Femur (tissue), 1 donor: ENCODE measurements at places on chromosomes 2 and 18.

- no peak for DNase-seq
Observed at GRCh38 chr2:44680983-44681531, 260.4 kb upstream of the SIX3 start.

GRCh38 chr2:65031341-65032018, 24.7 kb upstream of the CEP68 start:
- DNase-seq = no peak

DNA sequence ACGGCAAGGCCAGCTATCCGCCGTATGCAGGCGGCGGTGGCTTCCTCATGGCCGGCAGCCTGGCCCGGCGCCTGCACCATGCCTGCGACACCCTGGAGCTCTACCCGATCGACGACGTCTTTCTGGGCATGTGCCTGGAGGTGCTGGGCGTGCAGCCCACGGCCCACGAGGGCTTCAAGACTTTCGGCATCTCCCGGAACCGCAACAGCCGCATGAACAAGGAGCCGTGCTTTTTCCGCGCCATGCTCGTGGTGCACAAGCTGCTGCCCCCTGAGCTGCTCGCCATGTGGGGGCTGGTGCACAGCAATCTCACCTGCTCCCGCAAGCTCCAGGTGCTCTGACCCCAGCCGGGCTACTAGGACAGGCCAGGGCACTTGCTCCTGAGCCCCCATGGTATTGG, 3.1 kb downstream of the B3GNT7 start:
- DNase-seq = no peak

DNA sequence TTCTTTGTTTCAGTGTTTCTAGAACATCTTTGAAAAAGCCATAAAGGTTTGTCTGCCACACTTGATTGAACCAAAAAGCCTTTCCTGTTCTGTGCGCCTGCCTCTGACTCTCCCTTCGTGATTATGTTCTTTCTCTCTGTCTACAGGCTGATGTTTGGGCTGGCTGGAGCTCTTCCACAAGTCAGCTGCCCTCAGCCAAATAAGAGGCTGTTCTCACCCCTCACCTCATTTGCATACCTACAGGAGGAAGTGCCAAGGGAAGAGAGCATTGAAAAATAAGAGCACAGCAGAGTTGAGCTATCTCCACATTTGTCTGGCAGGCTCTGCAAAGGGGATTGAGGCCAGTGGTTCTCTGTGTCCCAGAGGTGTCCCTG, 15.8 kb downstream of the INPP5D start:
- DNase-seq = no peak

DNA sequence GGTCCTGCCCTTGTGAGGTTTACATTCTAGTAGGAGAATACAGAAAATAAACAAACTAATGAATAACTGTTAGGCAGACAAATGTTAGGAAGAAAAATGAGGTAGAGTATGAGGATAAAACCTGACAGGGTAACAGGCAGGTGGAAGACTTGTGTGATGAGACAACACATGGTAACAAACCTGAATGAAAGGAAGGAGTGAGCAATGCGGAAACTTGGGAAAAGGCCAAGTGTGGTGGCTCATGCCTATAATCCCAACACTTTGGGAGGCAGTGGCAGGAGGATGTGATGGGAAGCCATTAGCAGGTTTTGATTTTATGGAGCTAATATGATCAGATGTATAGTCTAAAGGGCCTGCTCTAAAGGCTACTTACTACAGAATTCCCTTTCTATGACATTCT, 74.2 kb downstream of the INO80D start:
- DNase-seq = no peak

- peak; percentile 9 for DNase-seq
Observed at GRCh38 chr2:230899287-230899686, 25.8 kb downstream of the GPR55 start.

DNA sequence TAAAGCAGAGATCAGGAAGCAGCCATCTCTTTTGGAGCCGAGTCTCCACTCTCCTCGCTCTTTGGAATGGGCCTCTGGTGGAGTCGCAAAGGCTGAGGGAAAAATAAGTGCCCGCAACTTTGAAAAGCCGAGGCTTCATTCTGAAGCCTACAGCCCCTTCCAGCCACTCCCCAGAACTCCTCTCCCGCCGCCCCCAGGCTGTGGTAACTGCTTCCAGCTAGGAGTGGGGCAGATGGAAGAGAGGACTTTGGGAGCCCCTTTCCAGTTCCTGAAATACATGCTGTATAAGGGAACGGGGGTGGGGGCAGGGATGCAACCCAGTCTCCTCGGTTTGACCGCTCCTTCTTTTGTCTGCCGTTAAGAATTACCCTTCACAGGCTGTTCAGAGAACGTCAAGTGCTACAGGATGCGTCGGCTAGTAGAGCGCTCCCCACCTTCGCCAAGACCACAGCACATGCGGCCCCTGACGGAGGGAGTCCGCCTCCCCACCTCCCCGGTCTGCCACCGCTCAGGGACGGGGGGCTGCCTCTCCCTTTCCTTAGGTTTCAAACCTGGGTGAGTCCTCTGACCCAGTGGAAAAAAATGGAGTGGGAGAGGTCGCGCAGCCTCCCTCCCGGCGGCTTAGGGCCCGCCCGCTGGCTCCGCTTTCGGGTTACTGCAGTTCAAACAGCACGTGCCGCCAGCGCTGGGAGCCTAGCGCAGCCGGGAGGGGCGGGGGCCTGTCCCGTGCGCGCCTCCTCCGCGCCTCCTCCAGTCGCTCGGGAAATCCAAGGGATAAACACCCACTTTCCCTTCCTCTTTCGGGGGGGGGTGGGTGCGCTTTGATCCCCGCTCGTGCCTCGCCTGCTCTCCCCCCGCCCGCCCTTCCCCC, 4.9 kb downstream of the CYP26B1 start:
- peak; percentile 90 for DNase-seq

DNA sequence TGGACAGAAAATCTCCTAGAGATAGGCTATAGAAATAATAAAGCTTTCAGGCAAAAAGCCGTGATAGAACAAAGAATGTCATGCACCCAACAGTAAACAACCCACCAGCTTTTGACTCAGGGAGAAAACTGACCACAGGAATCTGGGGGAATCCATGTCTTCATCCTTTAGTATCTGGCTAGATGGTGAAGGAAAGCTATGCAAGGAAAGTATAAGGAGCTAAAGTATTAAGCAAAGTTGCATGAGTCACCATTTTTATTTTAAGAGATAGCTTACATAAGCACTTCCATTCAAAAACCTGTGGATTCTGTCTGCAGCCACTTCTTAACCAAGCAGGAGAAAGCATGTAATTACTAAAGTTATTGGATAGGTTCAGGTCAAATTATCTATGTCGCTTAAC, 363.8 kb downstream of the LRP1B start:
- DNase-seq = no peak

GRCh38 chr2:196413821-196414274, 225.7 kb upstream of the CCDC150 start:
- DNase-seq = peak; percentile 28

GRCh38 chr2:156784020-156784701, 348.0 kb downstream of the GPD2 start:
- no peak for DNase-seq

DNA sequence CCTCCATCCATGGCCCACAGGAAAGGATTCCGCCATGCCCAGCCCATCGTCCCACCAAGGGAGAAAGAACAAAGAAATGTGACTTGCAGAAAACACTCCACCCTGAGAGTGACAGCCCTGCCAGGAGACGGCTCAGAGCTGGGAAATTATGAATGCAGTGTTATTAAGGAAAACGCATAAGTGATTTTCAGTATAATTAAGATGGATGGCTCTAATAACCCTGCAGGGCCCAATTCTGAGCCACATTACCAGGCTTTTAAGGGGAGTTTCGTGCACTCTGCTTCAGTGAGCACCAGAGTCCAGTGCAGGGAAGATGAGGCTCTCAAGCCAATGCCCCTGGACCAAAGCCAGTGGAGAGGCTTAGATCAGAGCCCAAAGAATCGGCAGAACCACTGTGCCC, 10.6 kb upstream of the TEX51 start:
- no peak for DNase-seq

DNA sequence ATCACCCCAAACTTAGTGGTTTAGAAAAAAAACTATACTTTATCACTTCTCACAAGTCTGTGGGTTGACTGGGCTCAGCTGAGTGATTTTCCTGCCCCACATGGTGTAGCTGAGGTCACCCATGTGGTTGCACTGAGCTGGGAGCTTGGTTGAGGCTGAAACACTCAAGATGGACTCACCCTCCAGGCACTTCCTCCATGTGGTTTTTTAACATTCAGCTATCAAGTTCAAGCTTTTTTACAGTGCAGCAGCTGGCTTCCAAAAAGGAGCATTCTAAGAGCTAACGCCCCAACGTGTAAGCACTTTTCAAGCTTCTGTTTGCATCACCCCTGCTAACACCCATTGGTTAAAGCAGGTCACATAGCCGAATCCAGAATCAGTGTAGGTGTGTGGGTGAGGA, 105.9 kb upstream of the CREB1 start:
- peak; percentile 43 for DNase-seq

DNA sequence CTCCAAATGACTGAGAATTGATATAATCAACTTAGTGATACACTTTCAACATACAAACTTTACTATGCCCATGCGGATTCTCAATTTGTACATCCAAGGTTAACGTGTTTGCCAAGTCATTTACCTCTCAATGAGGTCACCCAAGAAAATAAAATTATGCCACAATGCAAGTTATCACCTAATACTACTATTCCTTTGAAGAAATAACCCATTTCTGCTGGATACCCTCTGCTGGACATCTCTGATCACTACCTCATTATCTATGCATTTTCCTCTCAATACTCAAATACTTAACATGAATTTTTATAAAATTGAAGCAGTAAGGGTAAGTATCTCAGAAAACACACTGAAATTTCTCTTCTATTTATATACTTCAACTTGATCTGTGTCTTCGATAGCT, 12.7 kb downstream of the HNRNPLL start:
- no peak for DNase-seq

GRCh38 chr18:49876536-49876935, 63.2 kb upstream of the ACAA2 start:
- DNase-seq = no peak

DNA sequence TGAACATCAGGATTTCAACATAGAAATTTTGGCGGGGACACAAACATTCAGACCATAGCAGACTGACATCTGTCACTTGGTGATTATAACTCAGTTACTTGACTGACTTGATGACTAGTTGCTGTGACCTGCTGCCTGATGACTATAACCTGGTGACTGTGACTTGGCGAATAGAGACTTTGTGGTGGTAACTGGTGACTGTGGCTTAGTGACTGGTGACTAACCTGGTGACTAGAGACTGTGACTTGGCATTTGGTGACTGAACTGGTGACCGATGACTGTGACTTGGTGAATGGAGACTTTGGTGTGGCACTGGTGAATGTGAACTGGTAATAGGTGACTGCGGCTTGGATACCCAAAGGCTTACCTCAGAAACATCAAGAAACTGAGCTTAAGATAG, 563.1 kb upstream of the FAM98A start:
- no peak for DNase-seq

DNA sequence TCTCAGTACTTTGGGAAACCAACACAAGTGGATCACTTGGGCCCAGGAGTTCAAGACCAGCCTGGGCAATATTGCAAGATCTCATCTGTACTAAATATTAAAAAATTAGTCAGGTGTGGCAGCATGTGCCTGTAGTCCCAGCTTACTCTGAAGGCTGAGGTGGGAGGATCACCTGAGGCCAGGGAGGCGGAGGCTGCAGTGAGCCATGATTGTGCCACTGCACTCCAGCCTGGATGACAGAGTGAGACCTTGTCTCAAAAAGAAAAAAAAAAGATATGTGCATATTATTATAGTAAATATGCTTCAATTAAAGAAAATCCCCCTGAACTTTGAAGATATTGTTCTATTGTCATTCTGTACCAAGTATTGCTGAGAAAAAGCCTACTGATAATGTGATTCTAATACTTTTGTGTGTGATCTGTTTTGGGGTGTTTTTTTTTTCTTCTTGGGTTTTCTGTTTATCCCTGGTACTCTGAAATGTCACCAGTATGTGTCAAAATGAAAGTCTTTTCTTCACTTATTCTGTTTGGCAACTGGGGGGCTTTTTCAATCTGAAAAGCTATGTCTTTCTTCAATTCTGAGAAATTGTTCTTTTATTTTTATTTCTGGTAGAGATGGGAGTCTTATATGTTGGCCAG, 13.2 kb downstream of the NEURL3 start:
- DNase-seq = no peak
